ENCODE measurements at places on chromosomes 5 and 9.
A peak's percentile ranks its signal among the peaks of the same experiment; 100 is the strongest.

- no peak for DNase-seq
These were observed 51.6 kb upstream of the PHYKPL start for GRCh38 chr5:178284093-178284675.

DNA sequence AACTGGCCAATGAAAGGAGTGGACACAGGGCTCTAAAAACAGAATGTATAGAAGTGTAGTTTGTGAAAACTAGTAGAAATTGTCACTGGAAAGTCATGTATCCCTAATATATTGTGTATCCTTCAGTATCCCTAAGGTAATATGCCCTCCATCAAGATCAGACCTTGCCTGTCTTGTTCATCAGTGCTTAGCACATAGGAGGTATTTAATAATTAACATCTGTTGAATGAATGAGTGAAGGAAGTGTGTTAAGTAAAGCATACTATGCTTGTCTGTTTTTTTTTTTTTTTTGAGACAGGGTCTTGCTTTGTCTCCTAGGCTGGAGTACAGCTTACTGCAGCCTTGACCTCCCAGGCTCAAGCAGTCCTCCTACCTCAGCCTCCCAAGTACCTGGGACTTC, 15.8 kb downstream of the GAPVD1 start:
- no peak for DNase-seq

GRCh38 chr9:118271936-118272335, 567.7 kb downstream of the TLR4 start:
- no peak for DNase-seq

- no peak for DNase-seq
These were observed 6.8 kb downstream of the SLC24A2 start for GRCh38 chr9:19782005-19782404.

GRCh38 chr9:94029932-94030317, 54.3 kb upstream of the PTPDC1 start:
- no peak for DNase-seq

- no peak for DNase-seq
These were observed 13.2 kb downstream of the NDUFS6 start for GRCh38 chr5:1814183-1815020.

DNA sequence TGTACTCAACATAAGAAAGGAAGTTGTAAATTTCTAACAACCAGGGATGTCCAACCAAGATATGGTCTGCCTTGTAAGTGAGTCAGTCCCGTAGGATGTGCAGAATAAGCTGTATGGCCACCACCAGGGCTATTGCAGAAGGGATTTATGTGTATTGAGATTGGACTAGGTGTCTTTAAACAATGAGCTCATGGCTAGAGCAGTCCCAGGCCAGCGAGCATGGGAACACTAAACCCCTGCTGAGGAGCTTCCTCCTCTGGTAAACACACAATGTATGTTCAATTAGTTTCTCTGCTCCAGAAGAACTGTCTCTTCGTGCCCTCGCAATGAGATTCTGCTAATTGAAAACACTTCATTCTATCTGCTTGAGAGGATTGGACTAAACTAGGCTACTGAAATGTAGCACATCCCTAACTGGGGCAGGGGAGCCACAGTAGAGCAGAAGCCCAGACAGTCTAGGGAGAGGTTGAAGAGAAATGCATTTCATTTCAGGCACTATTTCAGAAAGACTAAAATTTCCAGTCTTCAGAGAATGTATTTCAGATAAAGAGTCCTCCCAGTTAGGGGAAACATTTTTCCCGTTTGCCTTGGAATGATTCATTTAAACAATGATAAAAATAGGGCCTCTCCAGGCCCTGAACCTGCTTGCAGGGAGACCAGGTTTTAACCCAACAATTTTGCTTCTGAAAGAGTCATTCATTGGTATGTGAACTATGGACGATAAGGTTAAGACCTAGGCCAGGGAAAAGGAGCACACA, 154.7 kb downstream of the FAM114A2 start:
- DNase-seq = no peak

DNA sequence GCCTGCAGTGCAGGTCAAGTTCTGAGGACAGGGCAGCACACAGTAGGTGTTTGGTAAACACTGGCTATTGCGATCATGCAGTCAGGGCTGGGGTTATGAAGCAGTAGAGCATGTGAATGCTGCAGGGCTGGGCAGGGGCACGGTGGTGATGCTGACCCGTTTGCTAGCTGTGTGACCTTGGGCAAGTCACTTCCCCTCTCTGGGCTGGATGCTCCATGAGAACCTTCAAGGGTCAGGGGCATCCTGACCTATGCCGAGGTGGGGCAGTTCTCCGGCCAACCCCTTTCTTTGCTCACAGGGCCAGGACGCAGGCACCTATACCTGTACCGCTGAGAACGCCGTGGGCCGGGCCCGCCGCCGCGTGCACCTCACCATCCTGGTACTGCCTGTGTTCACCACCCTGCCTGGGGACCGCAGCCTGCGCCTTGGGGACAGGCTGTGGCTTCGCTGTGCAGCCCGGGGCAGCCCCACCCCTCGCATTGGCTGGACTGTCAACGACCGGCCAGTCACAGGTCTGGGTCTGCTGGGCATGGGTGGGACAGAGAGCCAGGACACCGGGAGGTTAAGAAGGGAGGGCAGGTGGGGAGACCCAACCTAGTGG, 39.0 kb upstream of the ASS1 start:
- no peak for DNase-seq

GRCh38 chr9:118577121-118577520, 792.1 kb downstream of the BRINP1 start:
- no peak for DNase-seq

DNA sequence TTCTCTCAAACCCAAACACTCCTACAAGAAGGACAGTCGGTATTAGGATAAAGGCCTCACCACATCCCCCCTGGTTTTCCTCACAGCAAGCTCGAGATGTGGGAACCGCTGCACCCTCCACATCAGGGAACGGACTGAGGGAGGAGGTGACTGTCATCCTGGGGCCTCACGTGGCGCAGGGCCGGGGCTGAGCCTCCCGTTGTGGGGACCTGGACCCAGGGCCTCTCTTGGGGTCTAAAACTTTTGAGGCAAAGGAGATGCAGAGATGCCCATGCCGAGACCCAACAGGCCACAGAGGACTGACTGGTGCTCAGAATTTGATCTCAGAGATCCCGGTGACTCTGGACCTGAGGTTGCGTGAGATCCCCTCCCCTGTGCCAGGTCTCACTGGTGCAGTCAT, 72.7 kb downstream of the MRPL36 start:
- no peak for DNase-seq

DNA sequence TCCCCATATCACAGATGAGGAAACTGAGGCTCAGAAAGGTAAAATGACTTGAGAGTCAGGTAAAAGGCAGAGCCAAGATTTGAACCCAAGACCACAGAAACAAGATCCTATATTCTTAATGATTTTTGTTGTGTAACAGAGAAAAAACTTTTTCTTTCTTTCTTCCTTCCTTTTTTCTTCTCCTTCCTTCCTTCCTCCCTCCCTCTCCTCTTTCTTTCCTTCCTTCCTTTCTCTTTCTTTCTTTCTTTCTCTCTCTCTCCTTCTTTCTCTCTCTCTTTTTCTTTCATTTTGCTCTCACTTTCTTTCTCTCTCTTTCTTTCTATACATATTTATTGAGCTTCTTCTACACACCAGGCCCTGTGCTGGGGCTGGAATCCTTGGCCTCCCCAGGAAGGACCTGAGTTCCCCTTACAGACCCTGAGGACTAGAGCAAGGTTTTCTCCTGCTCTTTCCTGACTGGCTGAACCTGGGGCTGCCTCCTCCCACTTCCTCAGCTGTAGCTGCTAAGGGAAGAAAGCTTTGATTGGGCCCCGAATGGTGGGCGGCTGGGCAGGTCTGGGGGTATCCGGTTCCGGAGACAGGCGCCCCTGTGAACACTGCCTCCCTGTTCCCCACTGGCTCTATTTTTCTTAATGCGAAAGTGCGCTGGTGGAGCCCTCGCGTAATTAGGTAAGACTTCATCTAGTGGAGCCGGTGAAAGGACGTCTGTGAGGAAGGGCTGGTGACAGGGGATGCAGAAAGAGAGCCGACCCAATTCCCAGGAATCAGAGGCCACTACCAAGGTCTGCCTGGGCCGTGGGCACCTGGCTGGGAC, 27.4 kb upstream of the KIF12 start:
- DNase-seq = no peak

GRCh38 chr5:126736141-126736540, 40.8 kb upstream of the LMNB1 start:
- no peak for DNase-seq

GRCh38 chr9:3828495-3828894, 302.7 kb upstream of the RFX3 start:
- no peak for DNase-seq

DNA sequence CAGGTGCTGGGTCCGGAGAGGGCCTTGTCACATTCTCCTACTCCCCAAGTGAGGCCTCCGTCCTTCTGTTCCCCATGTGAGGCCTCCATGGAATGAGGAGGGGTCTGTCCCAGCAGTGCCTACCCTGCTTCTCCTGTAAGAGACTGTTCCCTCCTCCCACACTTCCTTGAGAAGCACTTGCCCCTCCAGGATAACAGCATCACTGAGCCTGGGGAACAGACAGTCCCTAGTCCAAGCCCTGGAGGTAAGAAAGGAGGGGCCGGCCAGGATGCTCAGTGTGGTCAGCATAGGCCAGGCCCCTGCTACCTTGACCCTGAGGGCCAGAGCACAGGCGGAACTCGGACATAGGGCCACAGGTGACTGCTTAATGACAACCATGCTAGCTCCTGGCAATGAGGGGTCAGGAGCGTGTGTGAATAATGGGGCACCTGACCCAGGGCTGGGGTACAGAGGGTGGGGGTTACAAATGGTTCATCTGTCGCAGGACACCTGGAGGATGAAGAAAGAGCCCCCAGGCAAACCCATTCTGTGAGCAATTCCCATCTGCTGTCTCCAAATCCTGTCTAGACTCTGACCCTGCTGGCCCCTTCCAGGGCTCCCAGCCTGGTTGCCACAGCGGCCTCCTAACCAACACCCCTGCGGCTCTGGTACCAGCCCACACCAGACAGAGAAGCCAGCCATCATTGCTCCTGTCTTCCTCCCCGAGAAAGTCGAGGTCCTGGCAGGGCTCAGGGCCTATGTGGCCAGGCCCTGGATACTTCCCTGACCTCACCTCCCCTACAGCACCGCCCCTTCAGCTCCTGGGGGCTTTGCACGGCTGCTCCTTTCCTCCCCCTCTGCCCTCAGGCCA, 20.3 kb downstream of the RALGDS start:
- no peak for DNase-seq

GRCh38 chr9:106880081-106880480, 17.1 kb downstream of the ZNF462 start:
- DNase-seq = no peak

DNA sequence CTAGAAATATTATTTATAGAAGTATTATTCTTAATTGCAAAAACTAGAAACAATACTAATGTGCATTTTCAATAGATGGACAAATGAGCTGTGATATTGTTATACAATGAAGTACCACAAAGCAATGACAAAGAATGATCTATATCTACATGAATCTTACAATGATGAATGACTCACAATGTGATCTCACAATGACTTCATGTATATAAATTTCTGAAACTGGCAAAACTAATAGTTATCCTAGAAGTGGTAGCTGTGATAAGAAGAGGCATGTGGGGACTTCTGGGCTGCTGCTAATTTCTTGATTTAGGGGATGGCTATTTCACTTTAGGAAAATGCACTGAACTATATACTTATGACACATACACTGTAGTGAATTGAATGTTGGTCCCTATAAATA, 396.0 kb upstream of the ZNF608 start:
- DNase-seq = no peak

DNA sequence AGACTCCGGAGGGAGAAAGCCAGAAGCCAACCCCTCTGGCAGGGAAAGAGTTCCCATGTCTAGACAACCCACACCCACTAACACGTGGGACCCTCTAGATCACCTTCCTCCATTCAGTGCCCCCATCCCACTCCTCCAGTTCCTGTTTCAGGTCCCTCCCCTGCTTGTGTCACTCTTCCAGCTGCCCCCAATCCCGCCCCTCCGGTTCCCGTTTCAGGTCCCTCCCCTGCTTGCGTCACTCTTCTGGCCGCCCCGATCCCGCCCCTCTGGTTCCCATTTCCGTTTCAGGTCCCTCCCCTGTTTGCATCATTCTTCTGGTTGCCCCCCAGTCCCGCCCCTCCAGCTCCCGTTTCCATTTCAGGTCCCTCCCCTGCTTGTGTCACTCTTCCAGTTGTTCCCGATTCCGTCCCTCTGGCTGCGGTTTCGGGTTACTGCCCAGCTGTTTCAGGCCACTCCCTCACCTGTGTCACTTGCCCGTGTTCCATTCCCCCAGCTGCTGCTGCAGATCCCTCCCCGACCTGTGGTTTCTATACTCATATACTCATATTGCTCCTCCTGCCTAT, 64.8 kb upstream of the RANBP6 start:
- DNase-seq = peak; percentile 90

DNA sequence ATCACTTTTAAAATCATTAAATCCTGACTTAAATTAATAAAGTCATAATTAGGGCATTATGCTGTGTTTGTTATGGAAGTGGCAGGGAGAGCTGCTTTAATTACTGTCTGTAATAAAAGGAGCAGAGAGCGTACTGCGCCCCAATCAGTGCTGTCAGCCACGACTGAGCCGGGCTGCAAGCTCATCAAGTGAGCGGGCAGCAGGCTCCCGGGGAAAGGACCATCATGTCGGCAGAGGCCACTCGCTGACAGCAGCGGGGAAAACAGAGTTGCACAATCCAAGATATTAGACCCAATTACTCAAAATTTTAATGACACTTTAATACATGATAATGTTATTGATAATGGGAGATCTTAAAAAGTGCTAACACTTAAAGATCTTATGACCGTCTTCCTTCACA, 181.6 kb downstream of the AP3B1 start:
- no peak for DNase-seq

GRCh38 chr9:137462986-137463930, 4.1 kb upstream of the NSMF start:
- DNase-seq = no peak

GRCh38 chr5:15850939-15851341, 328.7 kb downstream of the MARCHF11 start:
- DNase-seq = no peak

DNA sequence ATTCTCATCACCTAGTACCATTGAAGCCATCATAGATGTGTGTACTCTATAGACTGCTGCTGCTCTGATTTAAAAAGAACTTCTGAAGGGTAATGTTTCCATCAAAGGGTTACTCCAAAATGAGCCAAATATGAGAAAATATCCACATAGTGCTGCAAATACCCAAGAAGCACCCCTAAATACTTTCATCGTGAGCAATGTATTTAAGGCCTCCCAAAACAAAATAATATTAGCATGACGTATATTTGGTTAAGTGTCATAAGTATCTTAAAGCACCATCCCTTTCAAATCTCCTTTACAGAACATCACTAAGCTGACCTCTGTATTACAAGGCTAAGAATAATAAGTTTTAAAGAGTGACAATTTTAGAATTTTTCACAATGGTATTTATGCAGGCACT, 421.8 kb downstream of the MTRR start:
- DNase-seq = no peak

GRCh38 chr9:128371630-128372117, 500 bp downstream of the URM1 start:
- no peak for DNase-seq

DNA sequence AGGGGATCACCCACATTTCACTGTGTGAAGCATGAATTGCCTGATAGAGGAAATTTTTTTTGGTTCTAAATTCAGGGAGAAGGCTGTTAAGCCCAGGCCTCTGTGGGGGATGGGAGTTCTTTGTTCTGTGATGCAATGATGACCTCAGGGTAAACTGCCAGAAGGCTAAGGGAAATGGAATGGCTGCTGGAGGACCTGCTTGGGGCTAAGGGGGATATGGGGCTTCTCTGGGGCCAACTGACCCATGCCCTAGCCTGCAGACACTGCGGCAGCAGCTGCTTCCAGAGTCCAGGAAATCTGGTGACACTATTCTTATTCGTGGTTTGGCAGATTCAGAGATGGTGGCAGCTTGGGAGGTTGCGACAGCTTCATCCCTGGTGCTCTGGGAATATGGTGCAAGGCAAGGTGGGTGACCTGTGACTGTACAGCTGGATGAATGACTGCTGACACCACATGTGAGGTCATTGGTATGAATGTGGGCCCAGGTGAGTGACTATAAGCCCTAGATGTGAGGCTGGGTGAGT, 30.3 kb downstream of the VCP start:
- no peak for DNase-seq

Measured in breast epithelium (tissue), 4 donors.